ENCODE measurements at places on chromosomes 11 and 22.
A peak's percentile ranks its signal among the peaks of the same experiment; 100 is the strongest.

DNA sequence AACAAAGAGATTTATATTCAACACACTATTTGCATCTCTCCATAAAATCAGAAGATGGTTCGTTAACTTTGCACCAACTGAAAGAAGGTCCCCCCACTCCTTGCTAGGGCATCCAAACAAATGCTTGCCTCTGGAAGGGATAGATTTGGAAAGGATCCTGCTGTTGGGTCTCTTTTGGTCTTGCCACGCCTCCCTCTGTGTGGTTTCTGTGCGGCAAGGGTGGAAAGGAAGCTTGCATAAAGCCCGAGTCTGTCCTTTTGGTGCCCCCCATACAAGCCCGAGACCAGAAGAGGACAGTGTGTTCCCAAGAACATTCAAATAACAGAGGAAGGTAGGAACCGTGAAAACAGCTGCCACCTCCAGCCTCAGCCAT lies 15.1 kb downstream of the SCGB1A1 start:
- no peak for DNase-seq

DNA sequence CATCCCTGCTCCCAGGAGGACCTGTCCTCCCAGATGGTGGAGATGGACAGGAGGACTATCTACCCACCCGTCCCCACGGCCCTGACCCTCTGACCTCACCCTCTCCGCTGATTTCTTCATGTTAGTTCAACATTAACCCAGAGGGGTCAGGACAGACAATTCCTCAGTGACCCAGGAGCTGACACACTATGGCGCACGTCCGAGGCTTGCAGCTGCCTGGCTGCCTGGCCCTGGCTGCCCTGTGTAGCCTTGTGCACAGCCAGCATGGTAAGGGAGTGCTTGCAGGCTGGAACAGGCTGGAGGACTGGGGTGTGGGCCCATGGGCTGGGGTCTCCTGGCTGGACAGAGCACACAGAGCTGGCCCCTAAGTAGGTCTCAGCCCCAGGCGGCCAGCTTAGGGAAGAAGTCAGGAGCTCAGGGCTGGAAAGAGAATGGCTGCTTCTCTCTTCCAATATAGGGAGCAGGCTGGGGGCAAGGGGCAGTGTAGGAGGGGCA lies at the start of gene F2:
F2 (plus strand) TSS at position 166 of the 495 bp plus-strand sequence; CDS start at position 189, 23 bp downstream.
- no peak for DNase-seq

- peak; percentile 12 for DNase-seq
Measured at GRCh38 chr11:120523196-120523595, 11.6 kb downstream of the GRIK4 start.

DNA sequence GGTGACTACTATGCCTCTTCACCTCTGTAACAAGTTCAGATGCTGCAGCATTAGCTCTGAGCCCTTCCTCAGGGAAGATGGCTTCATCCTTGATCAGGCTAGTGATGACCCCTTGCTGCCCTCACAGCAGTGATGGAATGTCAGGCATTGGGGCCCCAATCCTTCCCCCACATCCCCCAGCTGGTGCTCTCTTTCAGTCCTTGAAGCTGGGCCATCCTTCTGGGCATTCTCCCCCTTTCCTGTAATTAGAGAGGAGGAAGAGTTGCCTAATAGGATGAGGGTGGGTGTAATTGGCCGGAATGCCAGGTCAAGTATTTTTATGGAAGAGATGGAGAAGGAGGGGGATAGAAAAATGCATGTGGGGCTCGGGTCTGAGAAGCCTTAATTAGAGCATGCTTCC lies 62.6 kb downstream of the TRAF6 start:
- no peak for DNase-seq

DNA sequence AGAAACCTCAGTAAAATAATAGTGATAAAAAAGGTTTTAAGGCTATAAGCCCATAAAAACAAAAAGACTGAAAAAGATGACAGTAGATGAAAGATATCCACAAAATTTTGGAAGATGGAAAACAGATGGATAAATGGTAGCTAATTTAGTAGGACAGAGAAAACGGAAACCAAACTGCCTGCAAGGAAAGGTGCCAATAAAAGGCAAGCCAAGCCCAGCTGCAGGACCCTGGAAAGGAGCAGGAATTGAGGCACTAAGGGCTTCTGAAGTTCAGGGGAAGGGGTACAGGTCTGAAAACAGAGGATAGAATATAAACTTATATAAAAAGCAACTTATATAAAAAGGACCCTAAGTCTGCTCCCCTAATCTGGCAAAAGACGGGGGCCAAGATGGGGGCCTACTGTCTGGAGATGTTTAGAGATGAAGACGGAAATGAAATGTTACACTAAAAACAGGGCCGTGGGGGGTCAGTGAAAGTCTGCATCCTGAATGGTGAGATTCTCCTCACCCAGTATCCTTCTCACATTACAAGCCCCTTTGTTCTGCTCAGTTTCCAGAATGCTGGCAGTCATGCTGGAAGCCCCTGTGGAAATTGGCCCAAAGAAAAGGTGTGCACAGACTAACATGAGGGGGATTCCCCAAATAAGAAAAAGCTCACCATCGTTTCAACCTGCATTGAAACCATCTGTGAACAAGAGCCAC lies 269.3 kb upstream of the PITPNB start:
- no peak for DNase-seq

- DNase-seq, result no peak
Measured at GRCh38 chr11:14054116-14055107, 91.9 kb downstream of the SPON1 start.

GRCh38 chr11:19953909-19954308 lies 206.4 kb downstream of the DBX1 start:
- peak; percentile 74 for DNase-seq

- DNase-seq, result no peak
Measured at GRCh38 chr11:102415304-102415916, 37.2 kb downstream of the TMEM123 start.

DNA sequence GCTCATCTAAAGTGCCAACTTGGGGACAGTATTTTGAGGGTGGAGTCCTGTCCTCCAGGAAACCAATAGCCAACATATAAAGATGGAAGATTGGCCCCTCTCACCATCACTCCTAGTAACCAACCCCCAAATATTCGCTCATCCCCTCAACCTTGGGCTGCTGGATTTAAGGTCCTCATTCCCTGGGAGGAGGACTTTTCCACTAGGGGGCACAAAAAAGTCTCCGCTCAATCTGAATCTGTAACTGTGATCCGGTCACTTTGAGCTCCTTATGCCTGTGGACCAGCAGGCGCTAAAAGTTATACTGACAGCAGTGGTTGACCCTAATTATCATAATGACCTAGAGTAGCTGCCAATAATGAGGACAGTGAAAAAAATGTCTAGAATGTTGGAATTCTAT lies 20.5 kb upstream of the CLPB start:
- DNase-seq, result no peak

DNA sequence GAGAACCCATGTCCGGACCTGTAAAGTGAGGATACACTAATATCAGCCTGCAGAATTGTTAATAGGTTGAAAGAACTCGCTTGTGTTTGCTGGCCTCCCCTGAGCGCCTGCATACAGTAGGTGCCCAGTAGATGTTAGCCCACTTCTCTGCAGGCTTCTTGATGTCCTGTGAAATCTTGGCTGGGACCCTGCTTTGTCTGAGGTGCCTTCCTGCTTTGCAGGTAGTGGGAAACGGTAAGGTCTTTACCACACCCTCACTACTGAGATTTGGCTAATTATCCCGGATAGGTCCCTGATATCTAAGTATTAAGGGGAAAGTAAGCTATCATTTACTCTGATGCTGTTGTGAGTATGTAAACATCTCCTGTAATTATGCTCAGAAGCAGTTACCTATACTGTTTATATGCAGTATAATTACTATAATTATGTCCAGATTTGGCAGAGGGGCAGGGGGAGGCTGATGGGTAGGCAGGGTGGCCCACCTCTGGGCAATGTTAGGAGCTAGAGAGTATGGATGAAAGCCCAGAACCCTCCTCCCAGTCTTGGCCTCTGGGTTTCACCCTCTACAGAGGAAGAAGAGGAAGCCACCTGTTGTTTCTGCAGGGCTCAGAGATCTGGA lies 1.2 kb upstream of the ARRB1 start:
- DNase-seq, result no peak

DNA sequence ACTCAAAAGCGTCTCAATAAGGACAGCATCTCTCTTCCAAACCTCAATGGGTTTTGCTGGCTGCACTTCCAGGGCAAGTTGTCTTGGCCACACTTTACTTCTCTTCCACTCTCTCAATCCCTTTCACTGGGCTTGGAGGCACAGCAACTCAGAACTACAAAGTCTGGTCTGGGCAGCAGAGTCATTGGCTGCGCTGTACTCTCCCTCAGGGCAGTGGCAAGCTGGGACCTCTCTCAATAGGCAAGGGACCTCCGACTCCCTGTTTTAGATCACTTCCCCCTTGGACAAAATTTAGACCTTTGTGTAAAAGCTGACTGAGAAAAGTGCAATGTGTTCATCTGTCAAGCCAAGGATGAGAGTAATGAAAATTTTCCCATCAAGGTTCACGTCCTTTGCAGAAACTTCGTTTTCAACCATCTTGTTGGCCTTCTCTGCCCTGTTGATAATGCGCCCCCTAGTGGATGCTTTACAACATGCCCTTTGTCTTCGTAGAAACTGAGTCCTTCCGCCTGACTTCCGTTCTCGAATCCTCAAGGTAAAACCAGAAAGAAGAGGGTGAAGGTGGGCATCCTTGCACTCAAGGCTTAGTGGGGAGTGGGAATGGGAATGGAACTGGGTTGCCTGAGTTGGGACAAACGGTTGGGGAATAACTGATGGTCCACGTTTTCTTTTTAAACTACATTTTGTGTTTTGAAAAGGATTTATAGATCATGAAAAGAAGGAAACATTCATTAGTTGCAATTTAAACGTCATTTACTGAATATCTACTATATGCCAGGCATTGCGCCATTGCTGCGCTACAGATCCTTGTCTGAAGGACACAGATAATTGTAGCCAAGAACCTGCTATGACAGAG lies 99.1 kb downstream of the CD44 start:
- peak; percentile 13 for DNase-seq

- peak; percentile 92 for DNase-seq
Measured at GRCh38 chr11:117734601-117735024, 62.4 kb downstream of the DSCAML1 start.

DNA sequence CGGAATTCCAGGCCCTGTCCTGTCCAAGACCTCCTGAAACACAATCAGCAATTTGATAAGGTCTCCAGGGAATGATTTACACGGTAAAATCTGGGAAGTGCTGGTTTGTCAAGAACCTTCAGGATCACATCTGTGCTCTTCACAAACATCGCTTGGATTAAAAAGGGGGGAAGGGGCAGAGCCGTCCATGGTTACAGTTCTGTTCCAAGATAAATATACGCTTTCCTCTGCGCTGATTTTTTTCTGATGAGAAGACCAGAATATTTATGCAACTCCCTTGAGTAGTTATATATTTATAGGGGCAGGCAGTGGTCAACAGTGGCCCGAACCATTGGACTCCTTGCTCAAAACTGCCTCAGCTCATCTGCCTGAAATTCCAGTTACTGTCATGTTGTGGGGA lies 9.2 kb upstream of the APOL5 start:
- DNase-seq, result no peak

- no peak for DNase-seq
Measured at GRCh38 chr11:65778901-65779668, 1.7 kb downstream of the AP5B1 start.
